ENCODE measurements at places on chromosomes 12 and 14.

DNA sequence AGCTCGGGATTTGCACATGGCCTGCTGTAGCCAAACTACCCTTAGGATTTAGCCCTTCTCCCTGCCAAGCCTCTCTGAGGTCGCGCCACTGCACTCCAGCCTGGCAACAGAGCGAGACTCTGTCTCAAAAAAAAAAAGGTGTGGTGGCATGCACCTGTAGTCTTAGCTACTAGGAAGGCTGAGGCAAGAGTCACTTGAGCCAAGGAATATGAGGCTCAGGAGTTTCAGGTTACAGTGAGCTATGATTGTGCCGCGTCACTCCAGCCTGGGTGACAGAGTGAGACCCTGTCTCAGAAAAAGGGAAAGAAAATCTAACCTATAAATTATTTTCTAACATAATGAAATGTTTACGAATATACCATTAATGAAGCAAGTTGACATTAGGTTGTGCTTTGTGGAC lies 29.7 kb downstream of the ESRRB start:
- no peak for DNase-seq

DNA sequence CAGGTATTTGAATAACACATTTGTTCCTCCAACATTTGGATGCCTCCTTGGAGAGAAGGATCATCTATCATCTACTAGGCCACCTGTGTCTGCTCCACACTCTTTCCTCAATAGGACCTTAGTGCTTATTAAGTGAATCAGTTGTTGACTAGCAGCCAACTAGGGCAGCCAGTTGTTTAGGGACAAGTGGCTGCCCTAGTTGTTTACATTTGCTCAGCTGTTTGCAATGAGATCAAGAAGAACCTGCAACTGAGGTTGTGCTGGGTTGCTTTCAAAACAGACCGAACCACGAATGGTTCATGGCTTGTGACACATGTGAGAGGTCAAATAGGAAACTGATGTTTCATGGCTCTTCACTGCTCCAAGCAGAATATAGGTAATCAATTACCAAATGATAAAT lies 53.8 kb downstream of the TMCC3 start:
- no peak for DNase-seq

DNA sequence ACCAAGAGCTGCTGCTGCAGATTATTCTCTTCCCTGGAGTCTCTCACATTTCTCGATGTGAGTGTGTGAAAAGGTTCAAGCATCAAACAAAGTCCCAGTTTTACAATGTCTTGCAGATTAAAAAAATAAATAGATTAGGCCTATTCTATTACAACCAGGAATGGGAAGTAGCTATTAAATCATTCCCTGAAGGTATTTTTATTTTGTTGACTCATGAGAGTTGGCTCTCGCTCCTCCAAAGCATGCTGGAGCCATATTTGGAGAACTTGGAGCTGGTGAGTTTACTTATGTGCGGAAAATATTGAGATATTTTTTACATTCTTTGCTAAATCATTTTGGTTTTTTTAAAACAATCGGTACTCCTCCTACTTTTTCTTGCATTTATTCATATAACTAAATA lies 572.3 kb downstream of the ETNK1 start:
- DNase-seq, result no peak

DNA sequence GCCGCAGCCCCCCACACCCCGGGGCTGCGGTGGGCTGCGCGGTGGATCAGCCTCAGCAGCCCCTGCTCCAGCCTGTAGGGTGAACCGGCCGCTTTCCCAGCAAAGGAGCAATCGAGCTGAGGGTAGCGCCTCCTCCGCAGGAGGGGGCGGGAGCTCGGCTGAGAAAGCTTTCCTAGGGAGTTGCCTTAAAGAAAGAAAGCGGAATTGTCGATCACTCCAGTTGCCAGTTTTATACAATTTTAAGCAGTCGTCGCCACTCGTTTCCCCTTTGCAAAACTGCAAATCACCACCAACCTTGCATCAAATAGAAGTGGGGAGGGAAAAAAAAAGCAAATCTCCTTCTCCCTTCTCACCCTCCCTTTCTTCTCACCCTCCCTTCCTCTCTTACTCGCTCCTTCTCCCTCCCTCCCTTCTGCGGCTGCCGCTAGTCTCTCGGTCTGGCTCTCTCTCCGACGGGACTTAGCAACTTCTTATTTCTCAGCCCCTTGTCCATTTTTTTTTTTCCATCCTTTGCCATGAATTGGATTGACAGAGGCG lies at the start of gene PDE3A:
Gene PDE3A, plus strand, starts transcription at position 424 of the 537 bp plus-strand sequence. CDS start 748 bp downstream, outside the sequence.
- peak; percentile 88 for DNase-seq

DNA sequence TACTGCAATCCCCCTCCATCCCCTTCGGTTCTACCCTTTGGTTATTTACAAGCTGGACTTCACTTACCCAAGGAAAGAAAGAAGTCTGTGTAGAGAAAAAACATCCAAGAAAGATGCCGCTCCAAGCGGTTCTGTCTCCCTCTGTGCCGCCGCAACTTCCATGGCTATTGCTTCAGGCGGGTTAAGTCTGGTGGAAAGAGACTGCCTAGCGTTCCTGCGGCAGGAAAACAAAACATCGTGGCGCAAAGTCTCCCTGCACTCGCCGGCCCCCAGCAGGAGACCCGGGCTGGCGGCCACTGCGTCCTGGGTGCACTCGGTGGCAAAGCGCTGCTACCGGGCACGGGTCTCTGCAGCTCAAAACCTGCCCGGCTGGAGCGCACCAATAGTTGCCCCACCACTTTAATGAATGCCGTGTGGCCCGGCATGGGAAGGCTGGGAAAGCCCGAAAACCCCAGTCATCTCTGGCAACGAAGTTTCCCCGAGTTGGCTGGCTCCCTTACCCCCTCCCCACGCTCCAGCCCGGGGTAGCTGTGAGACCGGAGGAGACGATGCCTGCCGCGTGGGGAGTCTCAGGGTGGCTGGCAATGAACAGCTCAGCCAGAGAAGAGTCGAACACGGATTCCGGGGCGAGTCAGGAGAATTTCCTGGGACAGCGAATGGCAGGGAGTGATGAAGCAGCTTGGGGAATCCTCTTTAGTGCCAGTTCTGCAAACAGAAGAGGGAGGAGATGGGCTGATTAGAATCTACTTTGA lies 3.5 kb upstream of the KCNK10 start:
- DNase-seq, result no peak

DNA sequence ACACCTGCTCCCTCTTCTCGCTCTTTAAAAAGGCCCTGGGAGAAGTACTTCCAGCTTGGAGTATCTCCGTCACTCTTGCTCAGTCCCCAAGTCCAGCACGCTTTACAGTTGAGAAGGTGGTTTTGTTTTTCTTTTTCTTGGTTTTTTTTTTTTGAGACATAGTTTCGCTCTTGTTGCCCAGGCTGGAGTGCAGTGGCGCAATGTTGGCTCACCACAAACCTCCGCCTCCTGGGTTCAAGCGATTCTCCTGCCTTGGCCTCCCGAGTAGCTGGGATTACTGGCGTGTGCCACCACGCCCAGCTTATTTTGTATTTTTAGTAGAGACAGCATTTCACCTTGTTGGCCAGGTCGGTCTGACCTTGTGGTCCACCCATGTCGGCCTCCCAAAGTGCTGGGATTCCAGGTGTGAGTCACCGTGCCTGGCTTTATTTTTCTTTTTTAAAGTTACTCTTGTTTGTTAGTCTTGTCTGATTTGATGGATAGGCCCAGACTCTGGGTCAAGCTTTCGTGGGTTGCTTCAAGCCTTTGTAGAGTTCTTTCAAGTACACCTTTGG lies 1.9 kb downstream of the TDRD9 start:
- DNase-seq, result no peak

DNA sequence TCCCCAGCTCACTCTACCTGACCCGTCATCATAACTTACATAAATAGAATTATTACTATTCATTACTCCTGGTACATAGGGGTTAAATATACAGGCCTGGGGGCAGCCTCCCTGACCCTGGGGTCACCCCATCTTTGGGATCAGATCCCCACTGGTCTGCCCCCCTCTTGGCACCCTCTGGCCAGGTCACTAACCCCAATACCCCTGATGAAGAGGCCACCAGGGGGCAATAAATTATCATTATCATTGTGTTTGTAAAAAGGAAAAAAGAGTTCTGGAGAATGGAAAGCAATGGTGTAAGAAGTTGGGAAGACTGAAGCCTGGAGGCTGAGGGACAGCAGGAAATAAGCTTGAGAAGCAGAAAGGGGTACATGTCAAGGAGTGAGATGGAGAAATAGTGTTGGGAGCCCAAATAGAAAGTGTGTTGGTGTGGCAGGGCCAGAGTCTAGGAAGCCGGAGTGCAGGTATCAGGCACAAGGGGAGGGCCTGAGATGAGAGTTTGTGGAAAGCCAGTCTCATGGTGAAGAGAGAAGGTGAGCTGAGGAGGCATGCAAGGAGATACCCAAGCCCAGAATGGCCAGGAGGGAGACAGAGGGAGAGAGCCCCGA lies 6.1 kb upstream of the AAAS start:
- DNase-seq, result peak; percentile 43

GRCh38 chr12:45553204-45553603 lies 176.3 kb upstream of the ARID2 start:
- no peak for DNase-seq

GRCh38 chr14:100114109-100114765 lies 45.2 kb downstream of the DEGS2 start:
- no peak for DNase-seq

- no peak for DNase-seq
Observed at GRCh38 chr14:35243956-35244355, 48.2 kb upstream of the PSMA6 start.

DNA sequence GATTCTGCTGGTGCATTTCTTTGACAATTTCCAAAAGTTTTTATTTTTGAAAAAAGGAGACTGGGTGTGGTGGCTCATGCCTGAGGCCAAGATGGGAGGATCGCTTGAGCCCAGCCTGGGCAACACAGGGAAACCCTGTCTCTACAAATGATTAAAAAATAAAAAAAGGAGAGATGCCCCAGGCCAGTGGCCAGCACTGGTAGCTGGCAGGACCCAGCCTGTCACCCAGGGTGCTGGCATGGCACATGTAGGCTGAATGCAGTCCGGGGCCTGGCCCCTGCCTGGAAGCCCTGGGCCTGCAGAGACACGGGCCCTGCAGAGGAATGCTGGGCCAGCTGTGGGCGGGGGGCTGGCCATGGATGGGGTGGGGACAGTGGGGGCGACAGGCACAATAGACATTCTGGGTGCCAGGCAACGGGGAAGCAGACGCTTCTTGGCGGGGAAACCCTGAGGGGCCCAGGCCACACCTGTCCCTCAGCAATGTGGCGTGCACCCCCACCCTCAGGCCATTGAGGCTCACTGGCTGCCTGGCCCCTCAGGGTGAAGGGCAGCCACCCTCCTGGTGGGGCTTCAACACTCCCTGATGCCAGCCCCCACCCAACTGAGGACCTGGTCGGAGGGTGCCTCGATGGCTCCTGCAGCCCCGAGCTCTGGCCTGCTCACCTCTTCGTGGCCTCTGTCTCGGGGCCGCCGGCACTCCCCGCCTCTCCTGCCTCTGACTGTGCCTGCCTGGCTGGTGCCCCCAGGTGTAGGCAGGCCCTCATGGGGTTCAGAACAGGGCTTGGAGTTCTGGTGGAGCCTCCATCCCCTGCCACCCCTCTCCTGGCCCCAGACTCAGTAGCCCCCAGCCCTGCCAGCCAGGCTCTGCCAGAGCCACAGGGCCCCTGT lies 12.1 kb downstream of the TRMT61A start:
- no peak for DNase-seq

DNA sequence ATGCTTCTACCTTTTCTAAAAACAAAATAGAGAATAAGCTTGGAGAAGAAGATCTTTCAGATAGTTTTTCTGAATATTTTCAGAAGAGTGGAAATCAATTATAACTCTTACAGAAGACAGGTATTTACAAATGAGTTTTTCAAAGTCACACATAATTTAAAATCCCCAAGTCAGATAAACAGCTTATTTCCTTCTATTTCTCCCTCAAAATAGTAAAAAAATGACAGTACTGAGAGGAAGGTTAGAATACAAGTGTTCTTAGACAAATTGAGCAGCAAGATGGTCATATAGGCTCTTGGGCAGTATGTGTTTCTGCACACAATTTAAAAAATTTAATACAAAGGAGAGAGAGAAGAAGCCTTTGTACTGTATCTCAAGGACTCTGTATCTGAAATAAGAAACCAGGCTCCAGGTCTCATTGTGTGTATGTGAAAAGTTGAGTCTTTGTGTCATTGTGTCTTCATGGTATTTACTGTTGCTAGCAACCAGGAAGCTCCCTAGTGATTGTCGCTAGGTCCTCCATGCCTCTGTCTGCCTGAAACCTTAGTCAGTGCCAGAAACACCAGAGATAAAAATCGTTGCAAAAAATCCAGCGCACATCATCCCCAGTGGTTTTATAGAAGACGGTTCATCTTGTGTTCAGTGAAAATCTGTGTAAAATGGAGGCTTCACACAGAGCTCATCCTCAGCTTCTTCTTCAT lies 12.9 kb upstream of the TUBA1A start:
- peak; percentile 90 for DNase-seq

- DNase-seq, result peak; percentile 28
Observed at GRCh38 chr12:12582895-12583303, 20.2 kb upstream of the DUSP16 start.

DNA sequence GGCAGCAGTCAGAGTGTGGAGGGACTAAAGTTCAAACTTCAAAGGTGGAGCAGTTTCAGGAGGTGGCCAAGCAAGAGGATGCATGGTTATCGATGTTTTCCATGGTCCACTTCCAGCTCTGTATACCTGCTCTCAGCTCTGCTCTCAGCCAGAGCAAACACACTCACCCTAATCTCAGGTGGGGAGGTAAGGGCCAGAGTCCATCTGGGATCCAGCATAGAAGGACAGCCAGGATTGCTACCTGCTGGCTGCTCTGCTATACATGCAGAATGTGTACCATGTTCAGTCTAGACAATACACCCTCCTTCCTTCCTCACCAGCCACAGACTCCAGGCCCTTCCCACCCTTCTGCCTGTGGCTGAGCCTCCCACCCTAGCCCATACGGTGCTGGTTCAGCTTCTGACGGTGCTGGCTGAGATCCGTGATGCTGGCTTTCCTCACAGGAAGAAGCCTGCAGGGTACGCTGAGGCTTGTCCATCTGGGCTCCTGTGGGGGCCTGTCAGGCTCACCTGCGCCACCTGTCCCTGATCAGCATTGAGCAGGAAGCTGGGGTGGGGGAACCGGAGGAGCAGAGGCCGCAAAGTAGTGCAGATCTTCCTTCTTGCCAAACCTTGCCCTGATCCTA lies 2.4 kb downstream of the CBLN3 start:
- DNase-seq, result no peak

DNA sequence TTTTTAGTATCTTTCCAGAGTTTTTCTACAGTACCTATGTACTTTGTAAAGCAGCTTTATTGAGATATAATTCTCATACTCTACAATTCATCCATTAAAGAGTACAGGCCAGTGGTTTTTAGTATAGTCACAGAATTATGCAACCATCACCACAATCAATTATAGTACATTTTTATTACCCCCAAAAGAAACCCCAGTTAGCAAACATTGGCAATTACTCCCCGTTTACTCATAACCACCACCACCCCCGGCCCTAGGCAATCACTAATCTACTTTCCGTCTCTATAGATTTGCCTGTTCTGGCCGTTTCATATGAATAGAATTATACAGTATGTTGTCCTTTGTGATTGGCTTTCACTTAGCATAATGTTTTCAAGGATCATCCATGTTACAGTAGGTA lies 119.8 kb downstream of the KICS2 start:
- DNase-seq, result no peak

GRCh38 chr14:73795974-73796373 lies 55.7 kb upstream of the PTGR2 start:
- DNase-seq, result peak; percentile 71

GRCh38 chr12:19010726-19011125 lies 118.8 kb upstream of the PLEKHA5 start:
- DNase-seq, result no peak
